Mesenteric fat pad (tissue), 1 donor: ENCODE measurements at places on chromosomes 13 and 19. TPM values are rescaled to one million over a fixed set of nuclear protein-coding genes. Genes with fewer than 3 reads are reported as not detected.

Gene IGFL3
- total RNA-seq = not detected

- DNase-seq = no peak
These were observed 5.0 kb downstream of the PPP1R37 start for GRCh38 chr19:45097776-45098520.

Gene IZUMO2
- total RNA-seq = not detected

DNA sequence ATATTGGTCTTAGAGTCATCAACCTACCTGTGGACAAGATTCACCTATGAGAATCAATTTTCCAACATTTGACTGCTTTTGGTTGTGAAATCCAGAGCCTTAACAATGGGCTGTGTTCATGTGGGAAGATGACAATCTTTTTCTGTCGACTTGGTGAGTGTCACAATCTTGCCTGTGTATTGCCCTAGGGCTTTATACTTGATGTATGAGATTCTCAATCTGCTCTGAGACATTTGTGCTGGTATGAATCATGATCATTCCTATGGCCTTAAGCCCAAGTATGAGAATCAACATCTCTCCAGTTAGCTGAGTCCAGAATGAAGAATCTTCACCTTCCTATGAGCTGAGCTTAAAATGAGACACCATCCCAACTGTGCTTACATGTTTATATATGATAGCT, 68.7 kb downstream of the ZNF726 start:
- no peak for DNase-seq

DNA sequence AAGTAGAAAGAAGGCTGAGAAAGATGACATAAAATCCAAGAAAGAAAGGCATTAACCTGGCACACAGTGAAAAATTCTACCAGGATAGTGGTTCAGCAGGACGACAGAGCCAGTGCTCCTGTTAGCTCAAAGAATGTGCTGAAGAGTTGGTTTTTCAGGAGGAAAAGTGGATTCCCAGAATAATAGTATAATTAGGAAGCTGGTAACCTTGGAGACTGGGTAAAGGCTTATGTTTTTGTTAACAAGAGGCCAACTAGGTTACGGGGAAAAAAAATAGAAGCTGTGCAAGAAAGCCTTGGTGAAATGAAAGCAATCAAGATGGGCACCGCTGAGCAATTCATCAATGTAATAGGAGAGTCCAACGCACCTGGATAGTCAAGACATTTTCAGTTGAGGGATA, 54.7 kb downstream of the SLC15A1 start:
- no peak for DNase-seq

DNA sequence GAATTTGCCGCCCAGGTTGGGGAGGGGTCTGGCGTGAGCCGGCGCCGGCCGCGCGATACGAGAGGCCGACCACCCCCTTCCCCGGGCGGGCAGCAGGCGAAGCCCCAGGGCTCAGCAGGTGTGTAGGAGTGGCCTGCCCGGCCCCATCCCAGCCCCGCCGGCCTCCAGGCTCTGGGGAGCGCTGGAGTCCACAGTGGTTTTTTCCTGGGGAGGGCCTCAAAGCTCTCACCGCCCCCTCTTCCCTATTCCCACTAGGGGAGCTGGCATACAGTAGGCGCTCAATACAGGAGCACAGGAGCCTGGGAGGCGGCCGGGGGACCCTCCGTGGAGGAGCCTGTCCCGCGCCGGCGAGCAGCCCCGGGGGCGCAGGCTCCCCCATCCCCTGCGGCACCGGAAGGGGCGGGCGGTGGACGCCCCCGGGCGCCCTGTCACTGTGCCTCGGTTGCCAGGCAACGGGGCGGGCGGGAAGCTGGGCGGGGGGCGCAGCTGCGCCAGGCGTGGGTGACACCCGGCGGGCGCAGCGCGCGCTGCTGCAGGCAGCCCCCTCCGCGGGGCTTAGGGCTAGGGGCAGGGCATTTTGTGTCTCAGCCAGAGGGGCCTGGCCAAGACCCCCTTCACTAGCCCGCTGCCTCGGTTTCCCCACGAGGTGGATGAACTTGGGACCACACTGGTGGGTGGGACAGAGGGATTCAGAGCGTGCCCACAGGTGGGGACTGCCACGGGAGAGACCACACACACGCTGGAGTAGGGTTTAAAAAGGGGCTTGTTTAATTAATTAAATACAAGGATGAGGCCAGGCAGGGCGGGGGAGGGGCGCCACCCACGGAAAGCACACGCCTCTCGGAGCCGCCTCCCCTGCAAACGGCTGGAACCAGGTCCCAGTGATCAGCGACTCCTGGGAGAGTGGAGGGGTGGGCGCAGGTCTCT, 3.6 kb upstream of the REXO1 start:
- DNase-seq = no peak

DNA sequence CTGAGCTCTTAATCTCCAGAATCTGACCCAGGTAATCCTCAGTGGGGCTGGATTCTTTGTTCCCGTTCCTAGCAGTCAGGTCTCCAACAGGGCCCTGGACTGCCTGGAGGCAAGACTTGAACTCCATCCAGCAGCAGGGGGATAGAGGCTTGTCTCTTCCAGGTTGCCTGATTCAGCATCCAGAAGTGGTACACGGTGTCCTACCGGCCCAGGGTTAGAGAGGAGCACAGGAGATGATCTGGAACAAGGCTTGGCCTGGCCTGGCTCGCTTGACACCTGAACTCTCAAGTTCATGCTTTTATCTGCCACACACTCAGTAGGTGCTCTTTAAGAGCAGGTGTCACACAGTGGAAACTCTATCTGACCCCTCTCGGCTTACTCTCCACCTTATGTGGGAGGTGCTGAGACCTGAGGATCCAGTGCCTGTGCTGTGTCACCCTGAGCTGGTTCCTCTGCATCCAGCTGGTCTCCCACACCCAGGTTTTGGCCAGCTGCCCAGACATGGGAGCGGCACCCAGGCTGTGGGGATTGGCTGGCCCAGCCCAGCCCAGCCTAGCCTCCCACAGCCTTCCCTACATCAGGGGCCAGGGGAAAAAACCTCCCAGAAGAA, at the start of gene CYP4F3:
Gene CYP4F3, plus strand, starts transcription at position 604 of the 610 bp plus-strand sequence. CDS start 519 bp downstream, outside the sequence.
- no peak for DNase-seq

DNA sequence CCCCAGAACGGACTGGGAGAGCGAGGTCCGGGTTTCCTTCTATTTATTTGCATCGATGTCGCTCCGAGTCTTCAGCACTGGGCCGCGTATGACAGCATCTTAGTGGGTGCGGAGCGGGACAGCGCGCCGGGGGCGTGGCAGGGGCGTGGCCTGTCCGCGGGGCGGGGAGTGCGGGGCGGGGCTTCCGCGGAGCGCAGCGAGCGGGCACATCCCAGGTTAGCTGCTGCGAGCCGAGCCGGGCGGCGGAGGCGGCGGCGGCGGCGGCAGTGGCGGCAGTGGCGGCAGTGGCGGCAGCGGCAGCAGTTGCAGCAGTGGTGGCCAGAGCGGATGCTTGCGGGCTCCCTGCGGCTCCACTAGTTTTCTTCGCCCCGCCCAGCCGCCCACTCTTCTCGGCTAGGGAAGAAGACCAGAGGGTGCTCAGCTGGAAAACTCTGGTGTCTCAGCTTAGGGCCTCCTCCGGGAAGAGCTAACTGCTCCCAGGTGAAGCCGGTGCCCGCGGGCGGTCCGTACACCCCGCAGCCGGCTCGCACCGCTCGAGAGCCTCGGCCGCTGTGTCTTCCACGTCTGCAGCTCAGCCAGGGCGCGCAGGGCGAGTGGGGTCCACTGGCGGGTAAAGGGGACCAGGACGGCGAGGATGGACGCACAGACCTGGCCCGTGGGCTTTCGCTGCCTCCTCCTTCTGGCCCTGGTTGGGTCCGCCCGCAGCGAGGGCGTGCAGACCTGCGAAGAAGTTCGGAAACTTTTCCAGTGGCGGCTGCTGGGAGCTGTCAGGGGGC, at the start of gene GPC5:
Gene GPC5, plus strand, starts transcription at position 209 of the 776 bp plus-strand sequence.
- peak; percentile 92 for DNase-seq

DNA sequence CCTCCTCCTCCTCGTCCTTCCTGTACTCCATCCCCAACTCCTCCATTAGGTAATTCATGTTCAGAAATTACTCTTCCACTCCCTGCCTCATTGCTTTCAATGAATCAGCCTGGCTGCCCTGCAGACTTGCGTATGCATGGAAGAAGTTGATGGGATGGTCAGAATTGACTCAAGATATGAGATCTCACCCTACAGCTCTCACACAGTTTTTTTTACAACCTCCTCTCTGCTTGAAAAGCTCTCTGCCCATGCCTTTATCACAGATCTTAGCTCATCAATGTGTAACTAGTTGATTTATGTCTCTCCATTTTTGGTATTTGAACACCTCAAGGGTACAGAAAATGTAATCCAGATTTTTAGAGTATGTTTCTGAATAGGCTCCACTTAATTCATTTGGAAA, 506.9 kb downstream of the TBC1D4 start:
- no peak for DNase-seq

Gene UBE2S
- total RNA-seq = 24.2 TPM

GRCh38 chr13:20145521-20145920, 15.3 kb downstream of the GJA3 start:
- DNase-seq = no peak

DNA sequence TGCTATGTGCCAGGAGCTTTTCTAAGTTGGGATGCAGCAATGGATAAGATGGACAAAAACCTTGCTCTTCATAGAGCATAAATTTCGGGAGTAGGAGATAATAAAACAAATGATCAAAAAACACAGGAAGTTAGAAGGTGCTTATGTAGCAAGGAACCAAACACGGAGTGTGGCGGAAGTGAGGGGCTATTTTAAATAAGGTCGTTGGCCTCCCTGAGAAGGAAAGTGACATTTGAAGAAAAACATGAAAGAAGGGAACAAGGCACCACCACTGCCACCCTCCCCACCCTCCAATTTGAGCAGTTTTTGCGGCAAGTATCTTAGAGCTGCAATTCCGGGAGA, 3.2 kb upstream of the GSX1 start:
- DNase-seq = no peak

DNA sequence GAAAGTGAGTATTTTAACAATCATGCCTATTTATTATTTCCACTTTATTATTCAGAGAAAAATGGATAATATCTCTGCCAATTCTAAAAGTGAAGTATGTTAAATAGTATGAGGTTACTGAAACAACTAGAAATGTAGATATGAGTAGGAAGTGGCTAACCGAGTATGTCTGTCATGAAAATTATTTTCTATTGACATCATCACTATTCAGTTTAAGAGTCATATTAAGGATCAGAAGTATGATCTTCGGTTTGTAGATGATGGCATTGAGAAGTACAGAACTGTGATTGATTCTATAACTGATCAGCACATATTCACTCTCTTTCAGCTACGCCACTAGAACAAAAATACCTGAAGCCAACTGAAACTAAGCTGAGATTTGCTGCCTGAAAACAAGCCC, 146.4 kb upstream of the SLITRK5 start:
- no peak for DNase-seq

GRCh38 chr13:99566125-99567083, 65.1 kb downstream of the TM9SF2 start:
- no peak for DNase-seq

Gene LAIR2
- 1.7 TPM for total RNA-seq

DNA sequence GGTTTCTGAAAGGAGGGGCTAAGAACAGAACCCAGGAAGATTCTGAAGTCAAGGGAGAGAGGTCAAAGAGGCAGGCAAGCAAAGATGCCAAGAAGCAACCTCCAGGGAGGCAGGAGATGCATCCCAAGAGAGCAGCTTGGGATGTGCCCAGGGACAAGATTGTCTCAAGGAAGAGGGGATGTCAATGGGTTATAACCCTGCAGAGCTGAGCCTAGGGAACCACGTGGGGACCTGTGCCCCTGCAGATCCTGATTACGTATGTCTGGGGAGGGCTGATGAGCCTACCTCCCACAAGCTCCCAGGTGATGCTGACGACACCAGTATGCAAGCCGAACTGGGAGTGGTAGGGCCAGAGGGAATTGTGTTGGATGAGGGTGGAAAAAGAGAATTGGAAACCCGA, 70.9 kb upstream of the IRS2 start:
- no peak for DNase-seq

DNA sequence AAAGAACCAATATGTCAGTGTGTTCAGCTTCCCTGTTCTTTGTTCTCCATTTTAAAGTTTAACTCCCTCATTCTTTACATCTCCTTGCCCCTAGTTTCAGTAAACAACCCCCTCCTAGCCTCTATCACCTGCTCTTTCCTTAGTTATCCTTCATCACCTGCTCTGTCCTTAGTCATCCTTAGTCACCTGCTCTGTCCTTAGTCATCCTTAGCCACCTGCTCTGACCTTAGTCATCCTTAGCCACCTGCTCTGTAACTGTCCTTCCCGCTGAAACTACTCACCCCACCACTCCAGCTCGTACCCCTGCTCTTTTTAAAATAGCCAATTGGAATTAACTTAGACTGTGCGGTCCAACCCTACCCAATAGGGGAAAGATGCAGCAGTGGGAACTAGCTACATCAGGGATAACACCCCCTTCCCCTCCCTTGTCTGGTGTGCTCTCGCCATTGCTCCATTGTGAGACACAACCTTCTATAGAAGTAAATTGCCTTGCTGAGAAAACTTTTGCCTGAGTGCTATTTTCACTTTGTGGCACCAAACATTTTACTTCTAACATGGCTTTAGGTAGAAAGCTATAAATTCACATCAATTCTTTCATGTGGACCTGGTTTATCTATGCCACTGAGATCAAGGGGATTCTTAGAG, 16.2 kb downstream of the EDNRB start:
- DNase-seq = no peak

- DNase-seq = no peak
These were observed 14.9 kb upstream of the SCN1B start for GRCh38 chr19:35015270-35015953.

Gene ICAM5
- 1.2 TPM for total RNA-seq

Gene HTR2A
- total RNA-seq = 1.4 TPM

GRCh38 chr19:58406818-58407657, 1.4 kb upstream of the ZNF584 start:
- DNase-seq = no peak

DNA sequence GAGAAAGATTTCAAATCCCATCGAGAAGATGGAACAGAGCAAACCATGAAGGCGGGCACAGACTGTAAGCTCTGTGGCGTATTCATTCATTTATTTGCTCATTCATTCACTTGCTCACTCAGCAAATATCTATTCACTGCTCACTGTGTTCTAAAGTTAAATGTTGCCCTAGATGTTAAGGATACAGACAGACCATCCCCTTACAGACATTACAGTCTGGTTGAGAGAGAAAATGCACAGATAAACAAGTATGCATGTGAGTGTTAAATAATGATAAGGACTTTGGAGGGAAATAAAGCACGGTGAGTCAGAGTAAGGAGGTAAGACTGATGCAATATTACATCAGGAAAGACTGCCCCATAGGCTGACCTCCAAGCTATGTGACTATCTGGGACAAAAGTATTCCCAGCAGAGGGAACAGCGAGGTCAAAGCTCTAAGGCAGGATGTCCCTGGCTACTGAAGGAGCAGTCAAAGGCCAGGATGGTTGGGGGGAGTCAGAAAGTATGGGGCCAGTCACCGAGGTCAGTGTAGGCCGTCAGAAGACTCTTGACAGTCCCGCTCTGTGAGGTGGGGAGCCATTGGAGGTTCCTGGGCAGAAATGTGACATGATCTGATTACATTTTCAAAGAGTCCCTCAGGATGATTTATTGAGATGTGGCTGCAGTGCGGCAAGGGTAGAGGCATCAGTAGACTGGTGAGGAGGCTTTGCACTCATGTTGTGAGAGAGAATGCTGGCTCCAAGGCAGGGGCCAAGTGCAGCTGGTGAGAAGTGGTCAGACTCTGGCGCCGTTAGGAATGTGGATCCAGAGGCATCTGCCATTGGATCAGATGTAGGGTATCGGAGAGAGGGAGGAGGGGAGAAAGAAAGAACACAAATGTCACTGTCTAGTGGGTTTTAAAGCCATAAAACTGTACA, 37.9 kb downstream of the MBNL2 start:
- DNase-seq = no peak
